ENCODE measurements at places on chromosomes 1 and 21.

DNA sequence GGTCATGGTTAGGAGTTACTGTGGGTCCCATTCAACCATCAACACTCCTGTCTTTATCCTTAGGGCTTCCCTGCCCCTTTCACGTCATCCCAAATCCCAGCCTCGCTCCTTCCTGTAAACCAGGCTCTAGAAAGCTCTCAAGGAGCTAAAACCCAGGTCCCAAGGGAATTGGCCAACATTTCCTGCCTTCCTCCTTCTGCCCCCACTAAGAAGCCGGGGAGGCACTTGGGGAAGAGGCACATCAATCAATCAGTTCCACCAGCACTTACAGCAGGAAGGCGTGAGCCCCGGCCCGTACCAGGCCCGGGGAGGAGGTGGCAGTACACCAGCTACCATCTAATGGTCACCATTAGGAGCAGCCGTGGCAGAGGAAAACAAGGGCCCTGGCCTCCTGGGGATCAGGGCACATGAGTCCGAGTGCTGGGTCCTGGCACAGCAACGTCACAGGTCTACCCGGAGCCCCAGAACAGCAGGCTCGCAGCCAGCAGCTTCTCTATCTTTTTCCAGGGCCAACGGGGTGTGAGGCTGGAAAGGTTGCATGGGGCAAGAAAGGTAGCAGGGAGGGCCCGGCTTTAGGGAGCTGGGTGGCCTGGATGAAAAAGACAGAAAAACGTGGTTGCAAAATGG lies 108.6 kb downstream of the CASZ1 start:
- no peak for DNase-seq

- DNase-seq = no peak
These were observed 20.5 kb downstream of the HSPG2 start for GRCh38 chr1:21916447-21917238.

DNA sequence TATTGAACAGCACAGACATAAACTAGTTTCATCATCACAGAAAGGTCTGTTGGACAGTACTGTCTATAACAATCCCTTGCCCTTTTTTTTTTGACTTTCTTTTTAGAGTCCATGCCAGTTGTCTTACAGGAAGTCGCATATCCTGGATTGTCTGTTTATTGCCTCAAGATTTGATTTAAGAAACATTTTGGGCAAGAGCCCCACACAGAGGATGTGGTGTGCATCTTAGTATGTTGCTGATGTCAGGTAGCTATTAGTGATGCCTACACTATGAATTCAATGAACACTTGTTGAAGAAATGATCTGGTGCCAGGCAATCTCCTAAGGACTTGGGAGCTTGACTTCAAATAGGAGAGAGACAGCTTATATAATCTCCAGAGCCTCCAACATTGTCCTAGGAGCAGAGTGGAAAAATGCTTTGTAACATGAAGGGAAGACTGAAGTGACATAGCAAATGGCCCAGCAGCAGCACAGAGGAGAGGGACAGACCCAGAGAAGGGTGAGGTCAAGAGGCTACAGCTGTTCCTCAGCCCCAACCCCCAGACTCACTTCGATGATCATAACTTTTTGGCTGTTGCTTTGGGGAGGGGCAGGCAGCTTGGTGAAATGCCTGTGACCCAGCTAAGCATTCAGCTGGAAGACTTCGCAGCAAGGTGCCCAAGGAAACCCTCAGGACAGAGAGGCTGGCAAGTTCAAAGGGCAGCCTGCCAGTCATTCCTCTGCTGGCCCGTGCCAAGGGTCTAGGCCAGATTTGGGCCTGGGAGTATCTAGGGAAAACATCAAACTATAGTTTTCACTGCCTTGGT lies 7.5 kb upstream of the RAB29 start:
- no peak for DNase-seq

DNA sequence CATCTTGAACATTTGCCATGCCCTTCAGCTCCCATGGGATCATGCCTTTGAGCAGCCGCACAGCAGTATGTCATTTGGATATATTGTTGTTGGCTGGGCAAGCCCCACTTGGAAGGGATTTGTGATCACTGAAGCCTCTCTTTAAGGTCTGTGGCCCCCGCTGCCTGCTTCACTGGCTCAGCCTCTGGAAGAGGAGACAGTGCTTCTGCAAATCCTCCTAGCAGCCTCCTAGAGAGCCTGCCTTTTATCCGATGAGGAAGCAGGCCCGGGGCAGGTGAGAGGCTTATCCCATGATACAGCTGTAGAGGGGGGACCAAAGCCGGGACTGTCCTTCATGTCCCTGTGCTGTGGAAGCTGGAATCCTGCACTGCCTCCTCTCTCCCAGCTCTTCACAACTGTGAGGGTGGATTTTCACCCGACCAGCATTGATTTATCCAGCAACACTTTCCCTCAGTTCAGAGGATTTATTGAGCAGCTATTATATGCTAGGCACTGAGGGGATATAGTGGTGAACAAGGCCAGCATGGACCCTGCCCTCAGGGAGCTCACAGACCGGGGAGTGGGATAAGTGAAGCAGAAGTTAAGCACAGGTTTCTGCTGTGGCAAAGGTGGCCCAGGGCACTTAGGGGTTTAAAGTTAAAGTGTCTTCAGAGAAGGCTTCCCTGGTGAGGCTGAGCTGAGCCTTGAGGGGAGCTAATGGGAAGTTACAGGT lies 3.9 kb downstream of the TMEM61 start:
- DNase-seq = no peak

GRCh38 chr21:17775431-17776126 lies 43.6 kb downstream of the C21orf91 start:
- no peak for DNase-seq

DNA sequence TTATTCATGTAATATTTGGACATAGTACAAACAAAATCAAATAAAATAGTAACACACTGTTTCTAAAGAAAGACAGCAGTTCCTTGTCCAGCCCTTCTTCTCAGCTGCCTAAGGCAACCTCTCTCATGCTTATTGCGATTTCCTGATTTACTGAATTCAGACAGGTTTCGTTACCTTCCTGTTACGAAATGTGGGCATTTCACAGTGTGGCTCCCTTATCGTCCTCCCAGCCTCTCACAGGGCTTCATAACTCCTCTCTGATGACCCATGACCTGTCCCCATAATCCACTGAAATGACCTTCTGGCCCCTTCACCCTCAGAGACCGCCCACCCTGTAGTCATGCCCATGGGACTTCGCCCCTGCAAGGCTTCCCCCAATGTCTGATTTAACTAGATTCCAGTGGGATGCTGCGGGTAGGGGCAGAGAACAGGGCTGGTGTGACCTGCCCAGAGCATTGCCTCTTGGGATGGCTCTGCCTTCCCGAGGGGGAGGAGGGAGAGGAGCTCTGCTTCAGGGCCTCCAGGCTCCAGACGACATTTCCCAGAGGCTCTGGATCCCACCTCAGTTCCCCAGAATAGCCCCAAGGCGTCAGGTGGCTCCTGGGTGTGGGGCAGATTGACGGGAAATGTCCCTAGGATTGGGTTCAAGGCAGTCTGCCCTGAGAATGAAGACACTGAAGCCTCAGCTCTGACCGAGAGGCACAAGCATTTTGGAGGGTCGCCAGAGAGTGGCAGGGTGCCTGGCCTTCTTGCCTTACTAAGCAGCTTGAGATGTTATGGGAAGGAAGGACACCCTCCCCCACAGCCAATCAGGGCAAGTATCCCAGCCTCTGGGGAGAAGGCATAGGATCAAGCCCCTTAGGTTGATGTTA lies 20.6 kb downstream of the PADI2 start:
- no peak for DNase-seq

GRCh38 chr1:87117761-87118368 lies 203.4 kb downstream of the HS2ST1 start:
- DNase-seq = no peak

DNA sequence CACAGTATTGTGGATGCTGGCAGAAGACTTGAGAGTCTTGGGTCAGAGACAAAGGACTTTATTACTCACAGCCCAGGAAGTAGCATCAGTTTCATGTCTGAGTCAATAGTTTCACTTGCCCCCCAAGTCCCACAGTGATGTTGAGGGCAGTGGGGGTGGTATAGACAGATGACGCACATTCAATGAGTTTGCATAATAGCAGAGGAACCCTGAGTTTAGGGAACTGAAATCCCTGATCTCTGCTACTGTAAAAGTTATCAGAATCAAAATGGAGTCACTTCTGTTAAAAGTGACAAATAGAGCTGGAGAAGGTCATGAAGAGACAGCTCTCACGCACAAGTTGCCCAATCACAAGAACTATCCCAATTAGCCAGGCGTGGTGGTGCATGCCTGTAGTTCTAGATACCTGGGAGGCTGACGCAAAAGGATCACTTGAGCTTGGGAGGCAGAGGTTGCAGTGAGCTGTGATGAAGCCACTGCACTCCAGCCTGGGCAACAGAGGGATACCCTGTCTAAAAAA lies 11.5 kb upstream of the HCRTR1 start:
- DNase-seq = peak; percentile 26

- no peak for DNase-seq
These were observed 859 bp upstream of the ZBTB18 start for GRCh38 chr1:244050014-244050834.

DNA sequence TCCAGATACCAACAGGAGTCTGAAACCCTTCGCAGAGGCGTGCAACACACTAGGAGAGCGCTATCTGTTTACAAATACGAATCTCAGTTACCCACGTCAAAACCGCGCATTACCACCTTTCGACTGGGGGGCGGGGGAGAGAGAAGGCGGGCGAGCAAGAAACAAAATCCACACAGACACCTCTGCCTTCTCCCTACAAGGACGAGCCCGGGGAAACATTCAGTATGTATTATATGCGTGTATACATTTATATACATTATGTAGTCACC lies 722 bp downstream of the TUT4 start:
- peak; percentile 51 for DNase-seq

GRCh38 chr1:206608108-206608698 lies 4.1 kb downstream of the EIF2D start:
- DNase-seq = peak; percentile 38

- DNase-seq = no peak
These were observed 16.9 kb downstream of the REG4 start for GRCh38 chr1:119794230-119794875.

DNA sequence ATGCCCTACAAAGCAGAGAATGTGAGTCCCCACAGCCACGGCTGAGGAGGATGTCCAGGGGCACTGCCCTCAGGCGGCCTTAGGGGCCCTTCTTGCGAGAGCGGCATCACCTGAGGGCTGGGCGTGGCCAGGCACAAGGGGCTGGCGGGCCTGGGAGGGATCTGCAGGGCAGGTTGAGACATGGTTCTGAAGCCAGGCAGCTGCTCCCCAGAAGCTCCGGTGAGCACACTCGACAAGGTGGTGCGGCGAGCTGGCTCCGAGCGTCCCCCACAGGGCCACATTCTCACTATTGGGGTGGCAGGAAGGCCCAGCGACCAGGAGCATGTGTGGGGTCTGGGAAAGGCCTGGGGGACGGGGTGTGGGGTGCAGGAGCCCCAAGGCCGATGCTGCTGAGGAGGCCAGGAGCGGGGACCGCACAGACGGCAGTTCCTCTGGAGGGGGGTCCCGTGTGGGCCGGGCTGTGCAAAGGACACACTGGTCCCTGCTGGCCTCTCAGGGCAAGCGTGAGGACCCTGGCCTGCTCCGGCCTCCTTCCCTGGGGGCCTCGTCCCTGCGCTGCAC lies 47.2 kb downstream of the MORN1 start:
- no peak for DNase-seq

- DNase-seq = peak; percentile 48
These were observed 771 bp upstream of the RAD54L start for GRCh38 chr1:46246548-46247435.

GRCh38 chr1:190615818-190616217 lies 138.2 kb upstream of the BRINP3 start:
- no peak for DNase-seq

DNA sequence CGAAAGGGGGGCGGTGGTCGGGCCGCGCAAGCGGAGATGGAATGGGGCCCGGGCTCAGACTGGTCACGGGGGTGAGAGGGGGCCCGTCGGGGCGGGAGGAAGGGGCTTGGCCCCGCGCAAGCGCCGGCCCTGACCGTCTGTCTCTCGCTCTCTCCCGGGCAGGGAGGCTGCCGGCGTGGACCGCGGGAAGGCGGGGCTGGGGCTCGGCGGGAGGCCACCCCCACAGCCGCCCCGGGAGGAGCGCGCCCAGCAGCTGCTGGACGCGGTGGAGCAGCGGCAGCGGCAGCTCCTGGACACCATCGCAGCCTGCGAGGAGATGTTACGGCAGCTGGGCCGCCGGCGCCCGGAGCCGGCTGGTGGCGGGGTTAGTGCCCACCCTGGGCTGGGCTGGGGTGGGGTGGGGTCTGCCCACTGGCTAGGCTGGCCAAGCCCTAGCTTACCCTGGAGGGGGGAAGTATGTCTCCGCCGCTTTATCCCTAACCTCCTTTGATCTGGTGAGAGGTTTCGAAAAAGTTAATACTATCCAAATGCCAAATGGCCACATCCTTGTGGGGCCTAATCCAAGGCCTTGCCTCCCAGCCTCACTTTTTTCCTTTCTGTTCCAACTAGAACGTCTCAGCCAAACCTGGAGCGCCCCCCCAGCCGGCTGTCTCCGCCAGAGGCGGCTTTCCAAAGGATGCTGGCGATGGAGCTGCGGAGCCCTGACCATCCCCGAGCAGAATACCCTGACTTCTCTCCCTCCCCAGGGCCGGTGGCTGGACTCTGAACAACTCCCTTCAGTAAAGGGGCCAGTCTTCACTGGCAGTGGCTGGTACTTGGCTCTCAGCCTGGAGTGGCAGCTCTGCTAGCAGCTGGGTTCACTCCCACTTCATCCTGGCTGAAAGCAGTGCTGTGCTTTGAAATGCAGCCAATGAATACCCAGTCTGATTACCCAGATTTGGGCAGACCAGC lies 636 bp upstream of the YRDC start:
- DNase-seq = no peak

- DNase-seq = no peak
These were observed 108.9 kb downstream of the CAPN8 start for GRCh38 chr1:223556414-223557129.

DNA sequence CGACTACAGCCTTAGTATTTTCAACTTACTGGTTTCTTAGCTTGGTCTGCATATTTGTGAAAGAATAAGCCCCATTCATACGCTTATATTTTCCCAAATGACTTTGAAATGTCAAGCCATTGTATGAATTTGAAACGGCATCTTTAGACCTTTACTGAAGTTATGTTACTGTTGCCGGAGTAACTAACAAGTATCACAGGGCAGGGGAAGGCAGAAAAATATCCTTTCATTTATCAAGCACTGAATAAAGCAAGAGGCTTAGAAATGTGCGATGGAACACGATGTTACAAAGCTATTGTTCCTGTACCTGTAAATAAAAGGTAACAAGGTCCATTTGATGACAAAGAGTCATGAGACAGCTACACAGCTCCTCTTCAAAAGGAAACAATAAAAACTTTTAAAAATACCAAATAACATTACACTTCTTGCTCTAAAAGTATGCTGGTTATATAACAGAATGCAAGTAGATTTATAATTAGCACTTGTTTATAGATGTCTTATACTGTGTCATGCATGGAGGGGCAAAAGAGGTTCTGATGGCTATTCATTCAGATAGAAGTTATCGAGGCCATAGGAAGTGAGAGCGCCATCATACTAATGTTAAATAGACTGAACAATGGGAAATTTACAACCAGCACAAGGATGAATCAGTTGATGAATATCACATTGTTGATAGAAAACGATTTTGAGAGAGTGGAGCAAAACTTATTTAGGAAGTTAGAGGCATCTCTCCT lies 322.6 kb downstream of the RGS7 start:
- no peak for DNase-seq

DNA sequence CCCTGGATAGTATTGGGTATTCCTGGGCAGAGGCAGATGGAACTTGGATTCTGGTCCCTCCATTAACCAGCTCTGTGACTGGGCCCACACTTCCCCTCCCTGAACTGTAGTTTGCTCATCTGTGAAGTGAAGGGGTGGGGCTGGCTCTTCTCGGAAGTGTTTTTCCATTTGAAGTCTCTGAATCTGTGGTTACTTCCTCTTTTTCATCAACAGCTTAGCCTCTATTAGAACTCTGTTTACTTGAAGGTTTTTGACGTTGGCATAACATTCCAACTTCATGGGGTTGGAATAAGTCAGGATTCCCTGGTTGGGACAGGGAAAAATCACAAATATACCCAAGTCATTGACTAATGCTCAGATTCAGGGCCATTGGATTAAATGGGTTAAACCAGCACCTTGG lies 3.6 kb downstream of the KIAA0040 start:
- peak; percentile 47 for DNase-seq

Measured in activated T-cell treated with anti-CD3 and anti-CD28 coated beads for 24 hours (primary cell).